ENCODE measurements at places on chromosomes 5 and 9.

- peak; percentile 69 for DNase-seq
Measured at GRCh38 chr5:175211956-175212756, 231.8 kb downstream of the DRD1 start.

GRCh38 chr9:135575995-135576631 lies 14.6 kb downstream of the PAEP start:
- DNase-seq: no peak

GRCh38 chr9:33273266-33273971 lies 8.6 kb downstream of the CHMP5 start:
- DNase-seq: no peak

GRCh38 chr5:174045470-174046025 lies at the start of gene NSG2:
TSS of gene NSG2 (plus strand) at chr5:174045706. CDS start at chr5:174046756, 1,050 bp downstream.
- peak; percentile 89 for DNase-seq

DNA sequence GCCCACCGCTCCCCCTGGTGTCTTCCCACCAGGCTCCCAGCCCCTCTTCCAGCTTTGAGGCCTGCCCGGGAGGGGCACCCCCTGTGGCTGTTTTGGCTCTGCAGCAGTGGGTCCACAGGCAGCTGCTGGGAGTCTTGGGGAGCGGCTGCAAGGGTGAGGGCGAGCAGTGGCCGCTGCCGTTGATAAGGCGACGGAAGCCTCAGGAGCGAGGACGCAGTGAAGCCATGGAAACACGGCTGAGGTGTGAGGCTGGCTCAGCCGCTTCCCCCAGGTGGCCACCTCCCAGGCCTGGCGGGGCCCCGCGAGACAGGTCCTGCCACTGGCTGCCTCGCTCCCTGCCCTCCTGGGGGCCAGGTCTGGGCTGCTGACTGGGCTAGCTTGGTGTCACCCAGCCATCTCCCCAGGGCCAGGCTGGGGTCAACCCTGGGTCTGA lies 41.5 kb downstream of the CXXC5 start:
- DNase-seq: peak; percentile 61

GRCh38 chr5:151195622-151196021 lies 28.3 kb downstream of the CCDC69 start:
- DNase-seq: no peak

DNA sequence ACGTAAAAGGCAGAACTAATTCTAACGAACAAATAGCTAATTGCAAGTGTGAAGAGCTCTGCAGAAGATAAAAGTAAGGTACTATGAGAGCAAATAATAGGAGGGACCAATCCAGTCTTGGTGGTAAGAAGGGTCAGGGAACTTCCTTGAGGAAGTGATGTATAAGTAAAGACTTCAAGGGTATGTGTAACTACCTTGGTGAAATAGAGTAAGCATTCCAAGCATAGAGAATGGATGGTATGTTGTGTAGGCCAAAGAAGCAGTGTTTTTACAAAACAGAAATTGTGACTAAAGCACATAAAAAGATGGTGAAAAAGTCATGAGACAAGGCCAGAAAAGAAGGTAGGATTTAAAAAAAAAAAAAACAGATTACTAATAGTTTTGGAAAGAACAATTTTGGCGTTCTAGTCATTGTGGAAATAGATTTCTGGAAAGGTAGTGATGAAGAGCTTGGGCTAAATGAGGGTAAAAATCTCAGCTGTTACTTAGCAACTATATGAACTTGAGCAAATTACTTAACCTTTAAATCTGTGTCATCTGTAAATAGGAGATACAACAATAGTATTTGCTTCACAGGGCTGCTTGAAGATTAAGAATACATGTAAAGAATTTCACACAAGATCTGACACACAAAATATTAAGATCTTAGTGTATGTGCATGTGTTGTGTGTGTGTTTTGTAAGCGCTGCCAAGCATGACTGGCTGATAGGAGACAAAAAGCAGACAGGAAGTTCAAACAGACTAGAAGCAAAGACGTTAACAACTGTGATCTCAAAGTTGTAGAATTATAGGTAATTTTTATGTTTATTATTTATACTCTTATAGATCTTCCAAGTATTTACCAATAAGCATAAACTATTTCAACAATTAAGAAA lies 73.5 kb downstream of the NR6A1 start:
- DNase-seq: no peak

GRCh38 chr9:16442622-16443021 lies 427.8 kb downstream of the BNC2 start:
- DNase-seq: no peak

DNA sequence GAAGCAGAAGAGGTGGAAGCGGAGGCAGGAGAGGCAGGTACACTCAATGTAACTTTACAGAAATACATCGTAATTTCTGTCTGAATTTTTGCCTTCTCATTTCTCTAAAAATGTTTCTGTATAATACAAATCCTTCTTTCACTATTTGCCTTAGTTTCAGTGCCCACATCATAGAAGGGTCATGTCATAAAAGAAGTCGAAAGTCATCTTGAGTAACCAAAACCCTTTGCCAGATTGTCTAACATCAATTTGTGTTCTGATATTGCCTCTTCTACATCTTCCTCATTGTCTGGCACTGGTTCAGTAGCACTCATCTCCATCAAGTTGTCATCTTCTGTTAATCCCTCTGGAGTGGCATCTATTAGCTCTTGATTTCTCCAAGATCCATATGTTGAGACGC lies 6.2 kb upstream of the CYFIP2 start:
- no peak for DNase-seq
